ENCODE measurements at places on chromosomes 7 and 10.

GRCh38 chr10:123569436-123570035 lies 96.6 kb upstream of the GPR26 start:
- no peak for DNase-seq

DNA sequence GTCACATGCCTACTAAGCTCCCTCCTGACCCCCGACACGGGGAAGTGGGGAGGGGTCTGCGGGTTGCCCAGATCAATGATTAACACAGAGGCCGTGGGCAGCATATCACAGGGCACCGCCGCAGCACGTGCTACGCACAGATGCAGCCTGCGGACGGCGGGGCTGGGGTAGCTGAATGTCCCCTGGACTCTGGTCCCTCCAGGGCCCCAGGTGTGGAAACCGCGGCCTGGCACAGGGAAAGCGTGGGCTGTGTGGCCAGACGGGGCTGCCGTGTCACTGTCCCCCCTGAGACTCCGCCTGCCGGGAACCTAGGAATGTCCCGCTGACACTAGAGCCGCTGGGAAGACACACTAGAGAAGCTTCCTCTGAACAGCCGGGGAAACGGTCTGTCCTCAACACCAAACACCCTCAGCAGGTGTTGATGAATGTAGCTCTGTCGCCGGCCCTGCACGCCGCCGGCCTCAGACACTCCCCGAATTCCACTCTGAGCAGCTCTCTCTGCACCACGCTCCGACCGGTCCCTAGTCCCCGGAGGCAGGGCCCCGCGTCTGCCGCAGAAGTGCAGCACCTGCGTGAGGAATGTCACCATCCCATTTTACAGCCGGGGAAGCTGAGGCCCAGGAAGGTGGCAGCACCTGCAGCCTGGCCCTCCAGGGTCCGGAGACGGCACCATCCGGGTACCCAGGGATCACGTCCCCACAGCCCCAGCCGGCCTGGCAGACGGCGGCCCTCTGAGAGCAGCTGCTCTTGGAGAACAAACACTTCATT lies 33.4 kb upstream of the PDGFA start:
- DNase-seq, result no peak

- DNase-seq, result no peak
These were observed 69.9 kb downstream of the SYPL1 start for GRCh38 chr7:106042196-106042611.

DNA sequence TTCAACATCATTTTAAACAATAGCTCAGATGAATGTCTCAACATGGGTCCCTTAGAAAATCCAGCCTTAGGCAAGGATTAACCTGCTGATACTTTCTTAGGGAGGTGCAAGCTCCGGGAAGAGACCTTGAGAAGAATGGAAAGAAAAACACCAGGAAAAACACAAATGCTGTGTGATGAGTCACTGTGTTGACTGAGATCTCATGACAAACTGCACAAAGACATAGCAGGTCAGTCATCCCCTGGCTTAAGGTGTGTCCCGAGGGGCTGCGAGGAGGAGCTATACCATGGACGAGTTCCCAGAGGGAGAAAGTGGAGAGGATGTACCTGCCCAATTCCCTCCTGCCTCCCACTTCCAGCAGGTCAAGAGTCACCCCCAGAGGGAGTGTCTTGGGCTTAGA lies 98.0 kb downstream of the TEX36 start:
- no peak for DNase-seq

- no peak for DNase-seq
These were observed 1.6 kb upstream of the COL13A1 start for GRCh38 chr10:69800109-69800508.

- no peak for DNase-seq
These were observed 196.7 kb downstream of the IPMK start for GRCh38 chr10:58070956-58071355.

DNA sequence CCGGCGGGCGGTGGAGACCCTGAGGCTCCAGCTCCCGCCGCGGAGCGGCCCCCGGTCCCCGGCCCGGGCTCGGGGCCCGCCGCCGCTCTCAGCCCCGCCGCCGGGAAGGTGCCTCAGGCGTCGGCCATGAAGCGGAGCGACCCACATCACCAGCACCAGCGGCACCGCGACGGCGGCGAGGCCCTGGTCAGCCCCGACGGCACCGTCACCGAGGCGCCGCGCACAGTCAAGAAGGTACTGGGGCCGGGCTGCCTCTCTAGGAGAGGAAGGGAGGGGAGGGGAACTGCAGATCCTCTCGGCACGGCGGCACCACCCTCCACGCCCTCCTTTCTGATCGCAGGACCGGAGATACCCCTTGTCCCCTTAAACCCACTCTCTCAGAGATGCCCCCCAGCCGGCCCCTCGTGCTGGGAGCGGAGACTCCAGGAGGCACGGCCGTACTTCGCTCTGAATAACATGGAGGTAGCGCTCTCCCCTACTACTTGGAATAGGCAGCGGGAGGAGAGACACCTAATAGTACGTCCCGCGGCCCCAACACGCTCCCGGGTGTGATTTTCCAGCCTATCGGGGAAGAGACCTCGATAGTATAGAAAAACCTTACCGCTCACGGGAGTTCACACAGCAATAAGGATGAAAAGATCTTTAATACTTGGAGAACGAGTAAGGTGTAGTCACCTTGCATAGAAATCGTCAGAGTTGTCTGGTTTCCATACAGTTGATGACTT lies 538 bp downstream of the AHCYL2 start:
- DNase-seq, result no peak

- peak; percentile 40 for DNase-seq
These were observed 775 bp upstream of the SEPTIN7 start for GRCh38 chr7:35799846-35800717.

GRCh38 chr7:44282601-44283171 lies 42.7 kb downstream of the CAMK2B start:
- no peak for DNase-seq

- DNase-seq, result no peak
These were observed 127.8 kb downstream of the MGMT start for GRCh38 chr10:129594811-129595210.

- DNase-seq, result no peak
These were observed 297.4 kb upstream of the PCDH15 start for GRCh38 chr10:55098452-55098851.

DNA sequence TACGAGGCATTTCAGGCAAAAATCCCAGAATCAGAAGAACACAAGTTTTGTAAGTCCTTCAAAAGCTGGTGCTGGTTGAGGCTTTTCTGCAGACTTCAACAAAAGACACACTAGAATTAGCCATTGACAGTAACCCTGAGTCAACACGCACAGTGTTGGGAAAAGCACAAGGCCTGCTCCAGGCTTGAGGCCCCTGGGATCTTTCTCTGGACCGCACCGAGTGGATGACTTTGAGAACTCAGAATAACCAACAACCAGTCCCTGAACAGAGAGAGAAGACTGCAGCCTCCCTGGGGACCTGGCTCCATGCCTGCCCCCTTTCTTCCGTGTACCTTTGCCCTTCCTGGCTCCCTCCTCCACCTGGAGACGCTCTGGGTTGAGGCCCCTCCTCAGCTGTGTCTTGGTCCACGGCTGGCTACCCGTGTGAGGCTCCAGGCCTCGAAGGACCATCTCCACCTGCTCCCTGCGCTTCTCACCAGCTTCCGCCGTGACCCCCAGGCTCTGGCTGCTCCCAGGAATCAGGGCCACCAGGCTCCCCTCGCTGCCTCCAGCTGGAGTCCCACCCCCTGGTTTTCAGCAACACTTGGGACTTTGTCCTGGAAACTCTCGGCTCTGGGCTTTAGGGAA lies 28.4 kb downstream of the DIP2C start:
- DNase-seq, result no peak

GRCh38 chr7:23021596-23021995 lies 7.7 kb upstream of the HYCC1 start:
- DNase-seq, result no peak

GRCh38 chr10:63438506-63439498 lies 27.0 kb downstream of the JMJD1C start:
- DNase-seq, result no peak

DNA sequence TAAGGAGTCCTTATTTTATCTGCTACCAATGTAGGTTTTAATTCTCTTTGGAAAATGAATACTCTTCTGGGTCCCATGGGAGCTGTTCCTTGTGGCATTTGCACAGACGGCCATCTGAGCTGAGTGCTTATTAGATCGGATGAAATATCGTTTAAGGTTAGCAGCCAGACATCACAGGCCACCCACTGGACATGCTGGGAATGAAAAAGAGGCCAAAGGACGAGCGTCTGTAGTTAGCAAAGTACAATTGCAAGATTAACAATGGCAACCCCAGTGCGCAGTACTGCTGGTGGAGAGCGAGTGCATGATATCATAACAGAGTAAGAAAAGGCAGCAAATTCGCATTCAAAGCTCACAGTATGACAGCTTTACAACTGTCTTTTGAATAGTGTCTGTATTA lies 28.3 kb upstream of the CREB5 start:
- DNase-seq, result no peak

DNA sequence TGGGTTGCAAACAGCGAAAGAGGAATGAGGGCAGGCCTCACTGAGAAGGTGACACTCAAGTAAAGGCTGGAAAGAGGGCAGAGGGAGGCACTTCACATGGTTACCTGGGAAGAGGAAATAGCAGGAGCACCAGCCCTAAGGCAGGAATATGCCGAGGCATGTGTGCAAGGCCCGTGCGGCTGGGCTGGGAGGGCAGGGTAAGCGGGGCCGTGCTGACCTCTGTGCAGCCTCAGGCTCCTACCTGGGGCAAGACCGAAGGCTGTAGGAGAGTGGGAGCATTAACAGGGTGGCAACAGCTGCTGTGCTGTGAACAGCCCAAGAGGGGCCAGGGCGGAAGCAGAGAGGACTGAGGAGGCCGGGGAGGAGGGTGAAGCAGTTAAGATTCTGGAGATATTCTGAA lies 24.0 kb upstream of the SH3PXD2A start:
- DNase-seq, result no peak

GRCh38 chr7:140745266-140746058 lies 49.0 kb downstream of the NDUFB2 start:
- DNase-seq, result no peak

- DNase-seq, result no peak
These were observed 38.8 kb upstream of the DNAH11 start for GRCh38 chr7:21504021-21504420.

- no peak for DNase-seq
These were observed 118.6 kb upstream of the PRSS58 start for GRCh38 chr7:142376356-142376997.

DNA sequence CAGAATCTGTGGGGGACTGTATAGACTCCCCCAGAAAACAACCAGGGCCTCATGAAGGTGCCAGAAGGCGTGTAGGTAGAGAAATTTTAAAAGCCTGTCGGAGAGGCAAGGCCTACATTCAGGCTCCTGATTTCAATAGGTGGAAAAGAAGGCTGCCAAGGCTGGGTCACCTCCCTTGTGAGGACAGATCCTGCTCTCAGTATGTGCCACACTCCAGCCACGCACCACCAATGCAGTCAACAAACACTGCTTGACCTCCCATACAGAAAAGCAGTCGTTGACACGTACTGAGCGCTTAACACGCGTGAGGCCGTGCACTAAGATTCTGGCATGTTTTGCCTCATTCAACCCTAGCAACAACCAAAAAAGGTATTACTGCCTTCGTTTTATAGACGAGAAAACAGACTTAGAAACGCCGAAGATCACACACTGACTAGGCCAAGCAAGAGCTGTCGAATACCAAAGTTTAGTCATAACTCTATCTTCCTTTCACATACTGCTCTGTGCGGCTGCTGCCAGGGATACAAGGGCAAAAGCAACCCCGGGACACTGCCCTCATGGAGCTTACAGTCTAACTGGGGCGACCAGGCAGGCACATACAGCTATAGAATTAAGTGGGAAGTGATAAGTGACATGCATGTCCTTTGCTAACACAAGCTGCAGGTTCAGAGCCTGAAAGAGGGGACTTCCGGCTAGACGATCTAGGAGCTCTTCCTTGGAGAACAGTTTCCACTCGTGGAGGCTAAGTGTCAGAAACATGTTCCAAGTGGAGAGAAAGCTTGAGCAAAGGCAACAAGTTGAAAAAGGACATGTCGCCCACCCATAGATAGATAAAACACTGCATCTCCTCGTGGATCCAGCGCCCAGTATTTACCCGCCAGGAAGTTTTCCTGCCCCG lies 797 bp upstream of the NKX2-3 start:
- DNase-seq, result no peak

DNA sequence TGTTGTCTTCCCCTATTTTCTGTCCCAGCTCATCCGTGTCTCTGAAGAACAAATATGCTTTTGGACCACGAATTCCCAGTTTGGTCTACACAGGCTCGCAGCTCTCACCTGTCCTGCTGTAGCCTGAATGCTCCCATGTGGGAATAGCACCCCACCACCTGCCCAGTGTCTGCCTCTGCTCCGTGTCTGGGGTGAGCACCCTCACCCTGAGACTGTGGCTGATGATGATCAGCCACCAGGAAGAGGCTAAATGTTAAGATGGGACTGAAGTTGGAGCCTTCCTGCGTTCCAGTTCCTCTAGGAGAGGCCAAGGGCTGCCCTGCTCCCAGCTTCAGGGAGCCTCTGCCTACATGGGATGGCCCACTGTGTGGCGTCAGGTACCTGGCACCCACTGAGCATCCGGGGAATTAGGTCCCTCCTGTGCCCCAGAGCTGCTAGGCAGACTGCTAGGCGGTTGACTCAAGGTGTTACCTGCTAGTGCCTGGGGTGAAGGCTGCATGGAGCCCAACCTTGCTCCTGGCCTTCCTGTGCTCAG lies 3.7 kb downstream of the PGAM2 start:
- DNase-seq, result no peak

GRCh38 chr7:139695588-139695987 lies 82.2 kb downstream of the HIPK2 start:
- DNase-seq, result no peak

DNA sequence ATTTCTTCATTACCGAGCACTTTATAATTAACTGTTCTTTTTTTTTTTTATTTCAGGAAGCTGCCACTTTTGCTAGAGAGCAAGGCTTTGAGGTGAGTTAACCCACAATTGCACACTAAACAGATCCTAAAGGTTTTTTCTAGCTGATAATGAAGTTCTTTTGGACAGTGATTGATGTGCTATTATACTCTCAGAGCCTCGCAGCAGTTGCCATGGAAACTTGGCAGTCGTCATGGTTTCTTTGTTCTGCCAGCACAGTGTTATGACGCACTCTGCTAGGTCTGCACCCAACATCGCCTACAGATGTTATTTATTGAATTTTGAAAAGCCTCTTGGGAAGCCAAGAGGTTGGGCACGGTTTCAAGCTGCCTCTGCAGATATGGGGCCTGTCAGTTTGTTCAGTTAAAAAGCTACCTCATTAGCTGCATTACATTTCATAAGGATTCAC lies 237.2 kb upstream of the KAT6B start:
- DNase-seq, result peak; percentile 8

GRCh38 chr10:76080451-76080850 lies 649.0 kb downstream of the LRMDA start:
- DNase-seq, result no peak

- DNase-seq, result no peak
These were observed 204.1 kb upstream of the POM121L12 start for GRCh38 chr7:52831321-52831720.
